MCF 10A (cell line): ENCODE measurements at places on chromosomes 2 and 18. TPM values are rescaled to one million over a fixed set of nuclear protein-coding genes. Genes with fewer than 3 reads are reported as not detected.

DNA sequence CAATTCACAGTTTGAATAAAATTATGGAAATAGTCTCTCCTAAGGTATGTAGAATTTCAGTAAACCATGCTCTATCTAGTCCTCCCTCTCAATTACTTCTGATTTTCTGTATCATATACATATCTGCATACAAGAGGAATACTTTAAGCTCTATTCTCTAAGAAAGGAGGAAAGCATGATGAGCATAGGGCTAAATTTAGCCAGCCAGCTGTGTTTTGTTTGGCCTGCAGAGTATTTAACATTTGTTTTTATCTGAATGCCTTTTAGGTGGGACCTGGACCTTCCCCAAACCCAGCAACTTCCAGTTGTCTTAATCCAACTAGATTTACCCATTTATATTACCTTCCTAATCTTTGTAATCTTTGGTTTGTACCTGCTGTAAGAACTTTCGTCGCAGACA lies 42.2 kb upstream of the FAM117B start:
- DNase-seq, result no peak

DNA sequence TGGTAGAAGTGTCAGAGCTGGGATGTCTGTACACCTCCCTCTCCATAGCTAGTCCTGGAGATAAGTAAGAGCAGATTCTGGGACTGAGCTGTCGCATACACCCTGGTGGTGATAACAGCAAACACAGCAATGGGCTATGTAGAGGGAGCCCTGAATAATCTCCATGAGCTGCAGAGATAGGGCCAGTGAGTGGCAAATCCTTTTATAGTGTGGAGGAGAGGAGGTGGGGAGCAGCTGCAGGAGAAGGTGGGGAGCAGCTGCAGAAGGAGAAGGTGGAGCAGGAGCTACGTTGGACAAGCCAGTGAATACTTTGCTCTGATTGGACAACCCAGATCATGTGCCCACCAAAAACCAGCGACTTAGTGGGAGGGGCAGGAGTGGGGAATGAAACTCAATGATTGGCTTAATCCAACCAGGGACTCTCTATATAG lies 85.5 kb downstream of the TMEM247 start:
- no peak for DNase-seq

DNA sequence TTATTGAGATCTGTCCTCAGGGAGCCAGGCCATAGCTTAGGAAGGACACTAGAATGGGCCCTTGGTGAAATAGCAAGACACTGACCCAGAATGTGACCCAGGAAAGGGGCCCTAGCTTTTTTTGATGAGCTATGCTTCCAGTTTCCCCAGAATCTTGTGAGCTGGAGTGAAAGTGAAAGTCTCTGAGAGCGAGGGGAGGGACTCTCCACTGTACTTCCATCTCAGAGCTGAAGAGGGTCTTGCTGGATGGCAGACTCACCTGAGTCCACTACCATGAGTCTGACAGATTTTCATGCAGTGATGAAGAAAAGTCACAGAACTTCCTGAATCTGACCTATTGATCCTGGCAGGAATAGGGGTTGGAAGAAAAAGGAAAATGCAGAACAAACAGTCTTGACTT lies 3.1 kb downstream of the ARHGAP25 start:
- no peak for DNase-seq

DNA sequence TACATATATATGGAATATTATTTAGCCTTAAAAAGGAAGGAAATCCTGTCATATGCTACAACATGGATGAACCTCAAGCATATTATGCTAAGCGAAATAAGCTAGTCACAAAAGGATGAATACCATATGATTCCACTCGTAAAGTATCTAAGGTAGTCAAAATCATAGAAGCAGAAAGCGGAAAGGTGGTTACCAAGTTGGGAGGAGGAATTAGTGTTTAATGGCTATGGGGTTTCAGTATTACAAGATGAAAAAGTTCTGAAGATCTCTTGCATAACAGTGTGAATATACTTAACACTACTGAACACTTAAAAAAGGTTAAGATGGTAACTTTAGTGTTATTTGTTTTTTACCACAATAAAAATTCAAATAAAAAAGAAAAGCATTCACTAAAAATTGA lies 99.0 kb downstream of the MGAT5 start:
- no peak for DNase-seq

DNA sequence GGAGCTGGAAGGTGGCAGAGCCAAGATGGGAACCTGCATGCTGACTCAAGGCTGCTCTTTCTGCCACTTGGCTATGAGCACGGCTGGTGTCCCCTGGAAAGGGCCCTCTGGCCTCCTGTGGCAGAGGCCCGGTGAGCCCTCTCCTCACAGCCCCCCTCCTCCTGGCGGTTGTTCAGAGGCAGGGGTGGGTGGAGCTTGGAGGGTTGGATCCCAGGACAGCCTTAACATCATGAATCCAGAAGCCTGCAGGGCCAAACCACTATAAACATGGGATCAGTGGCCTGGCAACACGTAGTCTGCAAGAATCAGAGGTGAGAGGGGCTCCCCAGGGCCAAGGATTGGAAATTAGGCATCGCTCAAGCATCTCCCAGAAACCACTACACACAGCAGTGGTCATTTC lies 48.5 kb upstream of the LOXHD1 start:
- DNase-seq, result no peak

GRCh38 chr2:201149064-201149820 lies 33.3 kb downstream of the CFLAR start:
- peak; percentile 82 for DNase-seq

DNA sequence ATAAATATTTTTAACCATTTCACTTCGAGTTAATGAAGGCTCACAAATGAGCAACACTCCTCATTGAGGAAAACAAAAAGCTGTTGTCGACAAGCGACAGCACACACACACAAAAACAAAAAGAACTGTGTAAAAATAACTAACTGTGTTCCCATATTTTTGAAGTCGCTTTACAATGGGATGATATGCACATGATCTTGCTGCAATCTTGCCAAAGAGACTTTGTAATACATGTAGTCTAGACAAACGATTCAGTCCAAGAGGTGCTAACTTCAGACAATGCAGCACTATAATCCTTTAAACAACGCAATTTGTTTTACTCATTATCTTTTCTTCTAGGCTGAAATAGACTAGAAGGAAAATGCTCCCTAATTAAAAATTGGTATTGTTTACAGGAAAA lies 7.2 kb upstream of the USP34 start:
- DNase-seq, result no peak

GRCh38 chr2:110865188-110865587 lies 132.8 kb downstream of the ACOXL start:
- peak; percentile 24 for DNase-seq

DNA sequence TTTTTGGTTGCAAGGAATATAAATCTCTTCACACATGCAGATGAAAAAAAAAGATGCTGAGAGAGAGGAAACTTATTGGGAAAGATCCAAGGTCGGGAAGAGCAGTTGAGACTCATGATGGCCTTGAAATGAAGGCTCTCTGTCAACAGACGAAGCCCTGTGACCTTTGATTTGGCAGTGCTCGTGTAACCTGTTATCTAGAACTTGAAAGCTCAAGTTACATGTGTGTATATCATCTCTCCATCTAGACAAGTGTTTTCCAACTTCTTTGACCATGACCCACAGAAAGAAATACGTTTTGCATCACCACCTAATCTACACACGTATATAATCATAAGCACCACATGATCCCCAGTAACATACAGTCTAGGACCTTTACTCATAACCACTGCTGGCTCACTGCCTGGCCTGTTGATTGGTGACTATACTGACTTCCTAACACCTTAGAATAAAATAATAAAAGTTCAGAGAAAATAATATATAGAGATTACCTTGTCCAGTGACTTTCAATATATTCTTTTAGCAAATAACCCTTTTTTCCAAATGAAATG lies 319.0 kb upstream of the PKDCC start:
- DNase-seq, result no peak

GRCh38 chr2:66021296-66021695 lies 413.6 kb upstream of the MEIS1 start:
- peak; percentile 43 for DNase-seq

- no peak for DNase-seq
Measured at GRCh38 chr2:239033801-239034560, 186.1 kb downstream of the TWIST2 start.

GRCh38 chr2:241034490-241035141 lies 36.2 kb downstream of the SNED1 start:
- no peak for DNase-seq

DNA sequence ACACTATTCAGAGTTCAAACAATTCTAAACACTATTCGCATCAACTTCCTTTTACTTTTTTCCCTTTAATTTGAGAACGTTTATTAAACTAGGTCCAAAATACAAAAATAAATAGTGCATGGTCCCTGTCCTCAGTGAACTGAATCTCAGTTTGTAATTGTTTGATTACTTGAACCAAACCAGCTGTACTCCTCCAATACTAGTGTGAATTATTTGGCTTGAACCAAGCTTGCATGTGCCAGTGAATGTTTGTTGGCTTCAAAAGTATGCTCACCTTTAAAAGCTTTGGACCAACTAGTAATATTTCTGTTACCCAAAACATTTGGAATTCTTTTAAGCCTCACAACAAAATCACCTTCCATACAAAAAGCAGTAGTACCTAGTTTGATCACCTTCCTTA lies 15.5 kb downstream of the CCNT2 start:
- no peak for DNase-seq

GRCh38 chr2:25497918-25498407 lies 156.2 kb upstream of the DNMT3A start:
- DNase-seq, result no peak

DNA sequence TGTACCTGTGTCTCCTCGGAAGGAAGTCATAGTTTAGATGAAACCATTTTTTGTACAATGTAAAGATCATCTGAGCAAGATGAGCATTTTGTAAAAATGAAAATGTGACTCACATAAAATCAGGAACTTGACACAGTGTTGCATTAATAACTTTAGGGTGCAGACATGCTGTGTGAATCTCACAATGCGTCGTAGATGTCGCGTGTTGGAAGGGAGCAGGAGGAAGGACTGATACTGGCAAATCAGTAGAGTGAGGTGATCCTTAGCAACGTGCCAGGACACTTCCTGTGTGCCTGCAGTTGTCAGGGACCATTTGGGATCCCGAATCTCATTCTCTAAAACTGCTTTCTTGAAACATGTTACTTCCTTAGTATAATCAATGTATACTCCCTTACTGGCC lies 103.1 kb downstream of the SH3BP4 start:
- DNase-seq, result no peak

DNA sequence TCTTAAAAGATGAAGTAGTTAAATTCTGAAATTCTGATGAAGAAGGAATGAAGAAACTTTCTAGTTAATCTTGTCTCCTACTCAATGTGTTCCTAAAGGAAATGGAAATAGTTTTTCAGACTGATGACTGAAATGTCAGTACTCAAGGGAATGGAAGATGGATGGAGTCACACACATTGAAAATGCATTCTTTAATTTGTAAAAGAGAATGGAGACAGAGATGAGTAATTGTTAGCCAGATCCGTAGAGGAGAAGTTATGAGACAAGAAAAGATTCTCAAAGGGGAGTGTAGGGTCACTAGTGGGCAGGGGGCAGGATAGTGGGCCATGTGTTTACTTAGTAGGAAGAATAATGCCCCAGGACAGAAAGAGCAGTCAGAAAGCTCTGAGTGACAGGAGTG lies 13.3 kb downstream of the ZSWIM2 start:
- no peak for DNase-seq

DNA sequence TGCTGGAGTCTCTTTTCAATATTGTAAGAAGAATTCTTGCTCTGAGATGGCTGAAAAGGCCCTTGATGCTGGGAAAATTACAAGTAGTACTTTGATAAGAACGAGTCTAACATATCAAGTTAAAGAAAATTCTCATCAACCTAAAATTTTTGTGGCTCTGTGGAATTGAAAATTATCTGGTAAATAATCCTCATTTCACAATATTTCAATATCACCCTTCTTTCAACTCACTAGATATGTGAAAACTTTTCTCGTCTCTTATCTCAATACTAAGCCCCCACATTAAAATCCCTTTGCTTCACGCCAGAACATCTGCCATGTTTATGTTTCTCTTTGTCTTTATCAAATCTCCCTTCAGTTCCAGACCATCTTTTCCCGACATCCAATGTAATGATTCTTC lies 448.8 kb downstream of the ZNF516 start:
- no peak for DNase-seq

DNA sequence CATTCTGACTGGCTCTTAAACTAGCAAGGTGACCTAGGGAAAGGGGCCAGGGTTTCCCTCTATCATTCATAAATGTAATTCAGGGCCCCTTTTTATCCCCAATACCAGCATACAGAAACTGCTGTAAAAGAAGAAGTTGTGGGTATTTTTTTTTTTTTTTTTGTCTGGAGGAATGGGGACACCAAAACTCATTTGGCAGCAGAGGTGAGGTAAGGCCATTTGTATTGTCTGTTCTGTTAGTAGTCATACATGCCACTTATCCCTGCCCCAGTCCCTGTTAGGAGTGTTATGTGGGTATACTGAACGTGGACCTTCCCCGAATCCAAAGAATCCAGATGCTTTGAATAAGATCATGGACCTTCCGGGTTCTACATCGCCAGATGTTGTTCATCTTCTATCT lies 1.7 kb downstream of the SEPTIN2 start:
- no peak for DNase-seq

- DNase-seq, result no peak
Measured at GRCh38 chr2:132645722-132646539, 24.1 kb downstream of the LYPD1 start.

DNA sequence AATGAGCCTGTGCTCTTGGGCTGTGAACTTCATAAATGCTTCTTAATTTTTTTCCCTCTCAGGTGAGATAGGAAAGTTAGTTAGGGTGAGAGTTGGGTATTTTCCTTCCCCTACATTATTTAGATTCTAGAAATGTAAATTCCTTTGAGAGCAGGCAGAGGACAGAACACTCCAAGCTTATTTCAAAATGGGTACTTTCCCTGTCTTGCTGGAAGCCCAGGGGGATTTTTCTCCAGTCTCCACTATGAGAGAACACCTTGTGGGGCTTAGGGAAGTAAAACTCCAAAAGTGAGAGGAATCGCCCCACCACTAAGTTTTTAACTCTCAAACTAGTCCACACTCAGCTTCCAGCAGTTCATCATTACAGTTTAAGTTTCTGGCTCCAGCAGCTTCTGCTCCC lies 253.2 kb upstream of the CTAGE1 start:
- DNase-seq, result no peak

DNA sequence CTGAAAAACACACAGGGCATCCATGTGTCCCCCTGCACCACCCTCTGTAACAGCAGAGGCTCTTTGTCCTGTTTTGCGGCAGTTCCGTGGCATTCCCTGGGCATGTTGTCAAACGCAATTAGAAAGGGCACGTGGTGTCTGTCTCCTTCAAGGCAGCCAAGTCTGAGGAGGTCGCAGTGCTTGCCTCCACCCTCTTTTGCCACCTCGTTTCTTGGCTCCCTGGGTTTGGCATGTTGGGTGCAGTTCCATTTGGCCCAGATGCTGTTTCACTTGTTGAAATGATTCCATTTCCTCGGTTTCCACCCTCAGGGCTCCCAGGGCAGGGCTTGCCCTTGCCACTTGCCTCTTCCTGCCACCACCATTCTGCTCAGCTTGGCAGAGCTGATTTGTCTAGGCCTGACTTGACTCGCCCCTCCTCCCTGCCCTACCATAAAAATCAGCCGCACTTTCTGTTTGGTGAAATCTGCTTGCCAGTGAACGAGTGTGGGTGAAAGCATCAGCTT lies 12.4 kb downstream of the CCL20 start:
- DNase-seq, result peak; percentile 15

Gene RBKS
- 9.2 and 9.9 TPM in 2 replicates for total RNA-seq

Gene DYNAP
- 0.59 and 0.86 TPM in 2 replicates for total RNA-seq

Gene NLRC4
- 0.12 and 0.27 TPM in 2 replicates for total RNA-seq

Gene ZAP70
- not detected in 2 replicates for total RNA-seq

Gene ST6GAL2
- 0.34 and 0.68 TPM in 2 replicates for total RNA-seq

Gene PAX8
- 2.4 TPM in 2 replicates for total RNA-seq

Gene MC2R
- total RNA-seq, result not detected in 2 replicates
